NAMALWA (cell line): ENCODE measurements at places on chromosomes 11 and 22.

- DNase-seq, result no peak
Observed at GRCh38 chr11:34441814-34442213, 3.1 kb downstream of the CAT start.

GRCh38 chr11:47946682-47947559 lies 33.4 kb upstream of the PTPRJ start:
- DNase-seq, result no peak

DNA sequence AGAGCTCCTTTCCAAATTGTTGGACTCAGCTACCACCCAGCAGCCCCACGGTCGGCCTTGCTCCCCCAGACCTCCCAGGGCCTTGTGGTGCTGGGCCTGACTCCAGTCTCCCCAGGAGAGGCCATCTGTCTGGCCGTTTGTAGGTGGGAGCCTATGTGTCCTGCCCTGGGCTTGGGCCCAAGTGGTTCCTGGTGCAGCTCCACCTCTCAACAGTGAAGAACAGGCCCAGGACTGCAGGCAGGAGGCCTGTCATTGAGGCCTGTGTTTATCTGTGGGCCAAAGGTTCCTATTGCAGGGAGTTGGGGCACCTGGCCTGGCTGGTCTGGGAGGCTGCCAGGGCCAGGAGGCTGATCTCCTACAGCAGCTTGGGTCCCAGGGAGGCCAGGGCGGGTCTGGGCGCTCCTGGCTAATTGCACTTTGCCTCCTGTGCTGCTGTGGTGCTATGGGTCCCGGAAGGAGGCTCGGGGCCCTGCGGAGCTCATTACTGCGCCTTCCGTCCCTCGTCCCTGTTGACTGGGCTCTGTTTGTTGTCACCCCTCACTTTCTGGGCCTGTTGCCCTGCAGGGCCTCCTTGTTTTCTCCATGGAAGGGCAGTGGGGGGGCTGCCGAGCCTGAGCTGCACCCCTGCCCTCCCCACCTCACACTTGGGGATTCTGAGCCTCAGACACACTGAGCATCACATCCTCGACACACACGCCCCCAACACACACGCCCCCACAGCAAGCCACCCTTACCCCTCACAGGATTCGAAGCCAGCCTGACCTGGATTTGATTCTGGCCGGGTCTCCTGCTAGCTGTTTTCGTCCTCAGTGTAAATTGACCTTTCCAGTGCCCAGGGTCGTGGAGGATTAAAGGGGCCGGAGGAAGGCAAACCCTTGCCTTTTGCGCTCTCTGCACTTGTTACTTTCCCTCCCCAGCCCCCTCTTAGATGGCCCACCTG lies 6.8 kb upstream of the OMP start:
- no peak for DNase-seq

GRCh38 chr11:73376803-73377629 lies 817 bp downstream of the RELT start:
- DNase-seq, result peak; percentile 67

DNA sequence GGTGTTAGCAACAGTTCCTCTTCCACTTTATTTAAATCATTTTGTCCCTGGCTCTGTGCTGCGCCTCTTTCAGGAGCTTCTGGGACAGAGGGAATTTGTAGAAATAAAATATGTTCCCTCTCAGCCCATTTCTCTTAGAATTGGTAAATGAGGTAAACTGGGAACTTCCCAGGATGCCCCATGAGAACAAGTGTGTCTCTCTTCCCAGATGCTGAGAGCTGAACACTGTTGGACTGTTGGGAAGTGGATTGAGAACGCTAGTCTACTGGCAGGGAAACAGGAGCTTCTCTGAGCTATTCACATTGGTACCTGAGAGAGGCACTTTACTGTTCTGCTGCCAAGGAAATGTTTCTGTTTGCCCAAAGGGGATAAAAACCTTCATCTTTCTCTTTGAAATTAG lies 4.0 kb downstream of the CRY2 start:
- no peak for DNase-seq

GRCh38 chr22:45425101-45425500 lies 11.6 kb downstream of the RIBC2 start:
- DNase-seq, result no peak

DNA sequence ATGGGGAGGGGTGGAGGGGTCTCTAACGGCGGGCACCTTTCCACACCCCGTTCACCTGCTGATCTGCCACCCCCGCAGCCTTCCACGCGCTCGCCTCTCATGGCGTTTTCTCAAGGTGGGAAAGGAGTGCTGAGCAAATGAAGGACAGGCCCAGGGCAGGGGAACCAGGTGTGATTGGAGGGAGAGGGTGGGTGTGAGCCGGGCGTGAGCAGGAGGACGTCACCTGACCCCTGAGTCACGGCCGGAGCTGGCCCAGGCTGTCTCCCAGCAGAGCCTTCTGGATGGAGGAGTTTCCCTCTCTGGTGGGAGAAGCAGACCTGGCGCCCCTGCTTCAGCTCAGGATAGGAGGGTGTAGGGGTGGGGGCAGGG lies 14.0 kb upstream of the ARHGAP8 start:
- no peak for DNase-seq

DNA sequence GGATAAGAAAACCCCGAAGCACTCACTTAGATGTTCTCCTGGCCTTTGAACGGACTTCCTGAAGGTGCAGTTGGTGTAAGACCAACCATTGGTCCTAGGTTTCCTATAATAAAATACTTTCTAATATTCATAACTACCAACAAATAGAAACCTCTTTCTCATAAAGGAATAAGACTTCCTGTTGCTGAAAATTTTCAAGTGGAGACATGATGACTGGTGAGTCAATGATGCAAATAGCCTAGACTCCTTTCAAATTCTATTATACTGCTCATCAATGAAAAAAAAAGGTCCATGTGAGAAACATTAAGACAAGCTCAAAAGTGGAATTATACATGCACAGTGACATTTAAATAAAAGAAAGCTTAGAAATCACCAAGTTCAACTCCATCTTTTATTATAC lies 862.8 kb downstream of the FAM181B start:
- no peak for DNase-seq

- DNase-seq, result no peak
Observed at GRCh38 chr11:2869134-2869526, 16.4 kb downstream of the CDKN1C start.

GRCh38 chr22:48104766-48105165 lies 1342.3 kb downstream of the TBC1D22A start:
- DNase-seq, result no peak

- no peak for DNase-seq
Observed at GRCh38 chr22:35315855-35316745, 16.4 kb downstream of the TOM1 start.

DNA sequence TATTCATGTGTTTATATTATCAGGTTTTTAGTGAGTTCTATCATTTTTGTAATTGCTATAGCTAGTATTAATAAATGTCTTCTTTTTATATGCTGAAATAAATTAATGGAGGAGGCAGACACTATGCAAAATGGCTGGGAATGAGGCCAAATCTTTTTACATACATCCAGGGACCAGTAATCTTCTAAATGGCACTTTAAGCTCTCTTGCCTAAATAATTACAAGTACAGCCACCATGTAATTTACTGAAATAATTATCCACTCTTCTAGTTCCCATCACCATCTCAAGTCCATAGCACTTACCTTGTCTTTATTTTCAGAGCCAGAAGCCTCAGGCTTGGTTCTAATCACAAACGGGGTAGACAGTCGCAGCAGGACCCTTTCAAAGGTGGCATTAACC lies 79.1 kb downstream of the GUCY1A2 start:
- DNase-seq, result no peak

GRCh38 chr11:33976495-33977199 lies 74.9 kb upstream of the CAPRIN1 start:
- DNase-seq, result no peak

DNA sequence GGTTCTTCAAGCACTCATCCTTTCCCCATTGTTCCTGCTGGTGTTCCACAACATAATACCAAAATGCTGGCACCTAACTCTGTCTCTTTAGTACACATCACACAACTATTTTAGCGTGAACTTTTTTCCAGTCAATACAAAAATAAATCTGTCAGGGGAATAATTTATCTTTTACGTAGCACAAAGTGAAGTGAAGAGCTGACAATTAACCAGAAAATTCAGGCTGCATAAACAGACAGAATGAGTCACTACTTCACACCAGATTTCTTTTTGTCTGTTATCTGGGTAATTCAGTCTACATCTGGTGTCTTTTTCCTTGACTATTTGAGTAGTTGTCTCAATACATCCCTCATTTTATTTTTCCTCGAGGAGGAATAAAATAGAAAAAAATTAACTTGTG lies 7.9 kb upstream of the ETS1 start:
- DNase-seq, result no peak

DNA sequence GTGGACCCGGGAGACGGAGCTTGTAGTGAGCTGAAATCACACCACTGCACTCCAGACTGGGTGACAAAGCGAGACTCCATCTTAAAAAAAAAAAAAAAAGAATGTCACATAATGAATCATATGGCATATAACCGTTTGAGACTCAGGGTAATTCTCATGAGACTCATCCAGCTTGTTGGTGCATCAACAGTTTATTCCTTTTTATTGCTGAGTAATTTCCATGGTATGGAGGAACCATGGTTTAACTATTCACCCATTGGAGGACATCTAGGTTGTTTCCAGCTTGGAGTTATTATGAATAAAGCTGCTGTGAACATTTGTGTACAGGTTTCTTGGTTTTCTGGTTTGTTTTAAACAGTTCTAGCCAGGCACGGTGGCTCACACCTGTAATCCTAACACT lies 25.3 kb downstream of the PPARA start:
- DNase-seq, result no peak
